Amniotic epithelial cell (primary cell): ENCODE measurements at places on chromosomes 5 and 9.
A peak's percentile ranks its signal among the peaks of the same experiment; 100 is the strongest.

GRCh38 chr9:21239911-21240310, at the start of gene IFNA14:
Gene IFNA14, minus strand, starts transcription at chr9:21240005. Its CDS starts 70 bp downstream, at chr9:21239935.
- DNase-seq, result no peak

DNA sequence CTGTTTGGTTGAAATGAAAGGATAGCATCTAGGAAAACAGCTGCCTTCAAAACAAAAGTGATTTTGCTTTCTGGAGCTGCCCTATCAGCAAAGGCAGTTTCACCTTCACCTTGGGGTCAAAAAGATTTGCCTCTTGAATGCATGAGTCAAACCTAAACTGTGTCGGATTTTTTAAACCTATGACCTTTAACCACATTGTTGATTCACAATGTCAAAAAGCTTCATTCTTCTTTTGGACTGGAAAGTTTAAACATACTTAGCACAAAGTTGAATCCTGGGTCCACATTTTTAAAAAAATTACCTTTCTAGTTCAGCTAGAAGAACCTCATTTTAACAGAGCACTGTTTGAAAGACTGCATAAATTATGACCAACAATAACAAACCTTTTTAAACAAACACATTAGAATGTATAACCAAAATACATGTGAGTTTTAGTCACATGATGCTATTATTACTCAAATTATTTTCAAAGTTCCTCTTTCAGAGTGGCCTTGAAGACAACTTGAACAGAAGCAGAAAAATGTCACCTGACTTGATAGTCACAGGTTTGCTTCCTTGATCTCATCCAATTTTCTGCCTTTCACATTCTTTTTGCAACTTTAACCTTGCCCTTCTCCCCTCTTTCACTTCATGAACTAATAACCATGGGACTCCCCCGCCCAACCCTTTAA, 109.7 kb upstream of the LHFPL2 start:
- peak; percentile 92 for DNase-seq

GRCh38 chr9:110278080-110278707, 21.9 kb upstream of the TXN start:
- no peak for DNase-seq

- DNase-seq, result no peak
Measured at GRCh38 chr5:168765086-168765550, 185.9 kb upstream of the PANK3 start.

GRCh38 chr9:9521033-9521779, 1091.6 kb downstream of the PTPRD start:
- no peak for DNase-seq

GRCh38 chr5:130652176-130652575, 512.9 kb downstream of the HINT1 start:
- peak; percentile 78 for DNase-seq

DNA sequence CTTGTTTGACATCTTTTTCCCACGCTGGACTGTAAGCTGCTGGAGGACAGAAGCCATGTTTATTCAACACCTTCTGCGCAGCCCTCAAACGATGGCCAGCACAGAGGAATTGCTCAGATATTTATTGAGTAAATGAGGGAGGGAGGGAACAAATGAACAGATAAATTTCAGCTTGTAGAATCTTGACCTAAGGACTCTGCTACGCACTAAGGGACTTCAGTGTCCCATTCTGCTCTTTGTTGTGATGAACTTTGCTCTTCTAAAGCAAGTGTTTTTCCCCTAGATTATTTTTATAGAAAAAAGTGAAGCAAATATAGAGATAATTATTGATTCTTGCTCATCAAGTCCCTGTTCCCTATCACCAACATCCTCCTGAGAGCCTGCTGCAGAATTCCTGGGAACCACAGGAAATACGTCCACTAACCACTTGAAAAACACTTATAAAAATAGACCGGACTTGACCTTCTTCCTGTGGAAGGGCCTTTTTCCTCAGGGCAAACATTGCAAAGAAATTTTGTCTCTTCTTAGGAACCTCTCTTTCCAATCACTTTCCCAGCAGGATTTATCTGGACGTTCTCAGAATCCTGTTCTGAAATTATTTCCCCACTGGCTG, 54.9 kb downstream of the FGF1 start:
- no peak for DNase-seq

DNA sequence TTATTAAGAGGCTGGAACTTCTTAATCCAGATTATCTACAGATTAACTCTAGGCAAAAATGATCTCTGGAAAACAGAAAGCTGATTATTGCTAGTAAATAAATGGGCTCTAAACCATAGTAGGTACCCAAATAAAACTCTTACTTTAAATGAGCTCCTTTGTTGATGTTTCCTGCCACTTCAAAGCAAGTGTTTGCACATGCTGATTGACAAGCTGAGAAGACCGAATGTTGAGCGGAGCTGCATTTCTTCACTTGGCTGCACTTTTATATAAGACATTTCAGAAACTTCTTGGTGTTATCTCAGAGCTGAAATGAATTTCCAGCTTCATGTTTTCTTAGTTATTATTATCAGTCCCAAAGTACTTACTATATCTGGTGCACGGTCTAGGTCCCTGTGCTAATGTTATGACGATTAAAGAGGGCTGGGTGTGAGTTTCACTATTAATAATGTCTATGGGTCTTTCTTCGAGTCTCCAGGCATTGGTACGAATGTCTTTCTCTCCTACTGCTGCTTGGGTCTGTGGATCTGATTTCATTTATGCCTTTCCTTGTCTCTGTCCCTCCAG, 58.6 kb upstream of the CTXN3 start:
- no peak for DNase-seq

DNA sequence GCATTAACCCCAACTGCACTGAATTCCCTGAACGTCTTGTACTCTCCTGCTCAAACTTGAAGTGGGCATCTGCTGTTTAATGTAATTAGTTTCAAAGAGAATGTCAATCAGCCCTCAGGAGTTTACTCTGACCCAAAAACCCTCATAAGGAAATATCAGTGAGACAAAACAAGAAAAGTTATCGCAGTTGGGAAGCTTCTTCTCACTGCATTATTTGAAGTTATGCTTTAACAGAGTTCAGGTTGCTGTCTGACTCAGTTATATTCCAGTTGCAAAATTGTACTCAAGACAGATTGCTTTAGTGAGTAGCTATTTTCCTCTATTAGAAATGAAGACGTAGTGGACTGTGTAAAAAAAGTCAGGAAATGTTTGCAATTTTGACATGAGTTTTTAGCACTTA, 52.1 kb downstream of the PPIC start:
- DNase-seq, result no peak

DNA sequence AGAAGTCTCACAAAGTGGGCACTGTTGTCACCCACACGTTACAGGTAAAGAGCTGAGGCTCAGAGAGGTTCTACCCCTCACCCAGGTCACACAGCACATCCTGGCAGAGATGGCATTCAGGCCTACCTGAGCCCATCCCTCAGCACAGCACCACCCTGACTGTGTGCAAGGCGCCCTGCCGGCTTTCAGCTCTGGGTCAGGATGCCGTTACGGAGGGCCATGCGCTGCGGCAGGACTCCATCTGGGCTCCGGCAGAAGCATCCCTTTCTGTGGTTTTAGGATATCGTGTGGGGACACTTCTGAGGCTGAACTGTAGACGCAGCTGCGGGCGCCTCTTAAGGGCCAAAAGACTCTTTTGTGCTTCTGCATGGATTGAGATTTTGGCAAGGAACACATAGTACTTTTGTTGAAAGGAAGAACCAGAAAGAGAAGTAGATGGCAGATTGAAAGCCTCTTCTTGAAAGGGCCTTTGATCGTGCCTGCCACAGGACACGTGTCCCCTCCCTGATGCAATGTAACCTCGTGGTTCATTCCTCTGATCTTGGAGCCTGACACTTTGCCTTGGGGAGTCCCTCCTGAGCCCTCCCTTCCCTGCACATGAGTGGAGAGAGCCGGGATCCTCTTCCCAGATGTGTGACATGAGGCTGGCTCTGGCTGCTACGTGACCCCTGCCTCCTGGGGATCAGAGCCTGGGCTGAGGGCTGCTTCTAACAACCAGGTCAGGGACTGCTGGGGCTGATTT, 31.3 kb downstream of the USP20 start:
- DNase-seq, result no peak

DNA sequence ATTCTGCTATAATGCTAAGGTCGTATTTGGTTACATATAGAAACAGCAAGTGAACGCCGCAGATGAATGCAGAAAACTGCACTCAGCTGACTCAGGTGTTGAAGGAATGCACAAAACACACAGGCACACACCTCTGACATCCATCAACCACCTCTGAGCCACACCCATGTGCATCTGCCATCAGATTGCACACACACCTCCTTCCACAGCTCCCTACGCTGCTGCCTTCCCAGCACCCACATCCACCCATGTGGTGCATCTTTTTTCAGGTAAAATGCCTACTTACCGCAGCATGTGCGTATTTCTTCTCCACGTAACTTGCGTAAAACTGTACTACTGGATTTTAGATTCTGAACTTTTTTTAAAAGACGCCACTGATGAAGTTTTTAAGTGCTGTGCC, 7.1 kb downstream of the STK10 start:
- no peak for DNase-seq

GRCh38 chr5:28305891-28306290, 1267.5 kb upstream of the CDH9 start:
- DNase-seq, result no peak

DNA sequence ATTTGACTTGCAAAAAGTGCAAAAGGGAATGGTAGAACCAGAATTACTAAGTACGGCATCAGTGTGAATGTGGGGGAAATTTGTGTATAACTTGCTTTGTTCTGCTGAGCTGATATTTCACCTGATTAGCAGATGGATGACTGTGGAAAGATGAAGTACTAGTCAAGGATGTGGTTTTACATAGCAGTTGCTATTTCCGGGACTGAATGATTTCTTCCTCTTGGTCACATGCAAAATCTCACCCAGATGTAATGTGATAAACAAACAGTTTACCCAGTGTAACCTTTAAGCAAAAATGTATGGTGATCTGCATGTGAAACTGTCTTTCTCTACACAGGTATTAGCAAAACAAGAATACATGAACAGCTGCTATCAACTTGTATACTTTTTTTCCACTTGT, 46.1 kb downstream of the DCP2 start:
- DNase-seq, result peak; percentile 52

GRCh38 chr9:137446851-137447471, 5.8 kb upstream of the ENTPD8 start:
- no peak for DNase-seq

- no peak for DNase-seq
Measured at GRCh38 chr5:131514316-131515283, 120.4 kb downstream of the RAPGEF6 start.

- no peak for DNase-seq
Measured at GRCh38 chr5:151253605-151253950, 593 bp downstream of the GM2A start.

DNA sequence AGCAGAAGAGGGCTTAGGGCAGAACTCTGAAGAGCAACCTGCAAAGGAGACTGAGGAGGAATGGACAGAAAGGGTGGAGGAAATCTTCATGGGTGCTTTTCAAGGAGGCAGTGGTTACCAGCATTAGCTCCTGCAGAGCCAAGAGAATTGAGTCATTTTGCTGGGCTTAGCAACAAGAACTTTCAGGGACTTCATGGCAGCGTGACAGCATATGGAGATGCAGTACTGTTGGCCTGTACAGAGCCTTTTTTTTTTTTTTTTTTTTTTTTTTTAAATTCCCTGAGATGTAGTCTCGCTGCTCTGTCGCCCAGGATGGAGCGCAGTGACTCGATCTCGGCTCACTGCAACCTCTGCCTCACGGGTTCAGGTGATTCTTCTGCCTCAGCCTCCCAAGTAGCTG, 296.0 kb upstream of the DMRT1 start:
- DNase-seq, result no peak

DNA sequence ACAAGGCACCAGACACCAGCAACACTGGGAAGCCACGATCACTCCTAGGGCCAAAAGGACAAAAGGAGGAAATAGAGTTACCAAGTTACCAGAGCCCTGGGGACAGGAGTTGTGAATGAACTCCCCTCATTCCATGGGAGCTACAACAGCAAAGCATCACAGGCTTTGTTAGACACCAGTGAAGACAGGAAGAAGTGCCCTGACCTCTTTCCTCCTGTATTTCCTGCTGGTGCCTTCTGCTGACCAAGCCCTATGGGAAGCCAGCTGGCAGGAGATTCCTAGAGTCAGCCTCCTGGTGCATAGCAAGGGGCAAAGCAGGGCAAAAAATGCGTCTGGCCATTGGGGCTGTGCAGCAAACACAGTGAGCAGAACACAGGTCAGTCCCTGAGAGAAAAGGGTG, 374.7 kb downstream of the ZSWIM6 start:
- no peak for DNase-seq

DNA sequence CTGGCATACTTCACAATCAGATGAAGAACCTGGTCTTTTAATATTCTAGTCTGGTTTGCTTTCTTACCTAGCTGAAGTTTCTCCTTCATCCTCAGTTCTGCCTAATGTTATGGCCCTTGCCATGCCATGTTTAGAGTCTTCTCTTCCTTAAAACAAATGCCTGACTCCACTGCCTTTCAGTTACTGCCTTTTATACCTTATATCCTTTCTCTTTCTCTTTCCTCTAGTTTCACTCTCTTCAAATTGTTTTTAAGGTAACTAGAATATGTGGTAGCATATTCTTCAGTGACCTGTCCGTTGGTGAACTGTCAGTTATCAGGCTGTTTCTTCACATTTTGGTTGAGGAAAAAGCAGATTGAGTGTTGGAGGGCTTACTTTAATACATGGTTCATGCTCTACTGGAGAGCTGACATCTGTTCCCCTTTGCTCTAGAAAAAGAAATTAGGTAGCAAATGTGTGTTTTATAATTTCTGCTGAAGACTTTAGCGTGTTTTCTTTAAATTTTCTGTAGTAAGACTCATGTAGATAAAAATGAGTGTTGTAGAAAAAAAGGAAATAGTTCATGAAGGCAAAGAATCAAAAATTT, 103.8 kb downstream of the DMXL1 start:
- no peak for DNase-seq

GRCh38 chr5:161547738-161548486, 1.4 kb upstream of the GABRB2 start:
- no peak for DNase-seq

DNA sequence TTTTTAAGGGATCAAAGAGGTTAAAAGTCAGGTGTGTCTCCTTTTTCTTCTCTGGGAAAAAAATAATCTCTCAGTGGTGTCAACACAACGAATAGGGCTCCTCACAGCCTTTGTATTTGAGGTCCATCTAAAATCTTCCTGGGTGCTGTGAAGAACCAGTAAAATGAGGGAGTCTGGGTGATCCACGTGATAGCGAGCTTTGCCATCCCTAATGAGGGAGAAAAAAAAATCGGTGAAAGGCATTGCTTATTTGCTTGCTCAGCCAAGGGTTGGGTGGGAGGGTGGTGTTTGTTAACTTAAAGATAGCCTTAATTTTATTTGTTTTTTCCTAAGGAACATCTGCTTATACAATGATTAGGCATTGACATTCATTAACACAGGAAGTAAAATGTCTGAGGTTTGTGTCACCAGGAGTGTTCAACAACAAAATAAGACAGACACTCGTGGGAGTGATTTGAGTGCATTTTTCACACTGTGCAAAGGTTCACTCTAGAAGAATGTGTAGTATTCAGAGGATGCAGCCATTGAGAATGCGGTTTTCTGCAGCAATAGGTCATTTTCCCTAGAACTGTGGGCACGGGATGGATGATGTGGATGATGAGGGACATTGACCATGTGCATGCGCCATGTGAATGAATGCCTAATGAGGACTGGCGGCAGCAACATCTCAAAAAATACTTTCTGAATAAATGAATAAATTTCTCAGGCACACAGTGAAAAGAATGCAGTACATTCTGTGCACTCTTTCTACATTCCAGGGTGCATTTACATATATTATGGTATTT, 369.5 kb downstream of the NTRK2 start:
- DNase-seq, result no peak
